KG1 (cell line): ENCODE measurements at places on chromosomes 1 and 21.

- DNase-seq, result no peak
Observed at GRCh38 chr1:103447471-103447870, 78.0 kb upstream of the RNPC3 start.

DNA sequence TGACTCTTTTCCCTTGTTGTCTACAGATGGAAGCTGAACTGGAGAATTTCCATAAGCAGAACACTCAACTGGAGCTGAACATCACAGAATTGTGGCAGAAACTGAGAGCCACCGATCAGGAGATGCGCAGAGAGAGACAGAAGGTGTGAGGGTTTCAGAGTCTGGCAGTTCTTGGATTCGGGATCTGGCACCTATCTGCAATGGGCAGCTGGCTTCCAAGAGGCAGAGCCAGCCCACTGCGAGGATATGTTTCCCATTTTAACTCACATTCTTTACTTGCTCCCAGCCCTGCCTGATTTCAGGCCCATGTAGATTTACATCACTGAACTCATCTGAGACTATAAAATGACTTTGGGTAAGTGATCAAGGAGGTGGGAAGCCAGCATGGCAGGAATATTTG is 37.3 kb upstream of the TMEM125 start:
- no peak for DNase-seq

GRCh38 chr1:212647004-212647403 is 38.4 kb downstream of the ATF3 start:
- no peak for DNase-seq

DNA sequence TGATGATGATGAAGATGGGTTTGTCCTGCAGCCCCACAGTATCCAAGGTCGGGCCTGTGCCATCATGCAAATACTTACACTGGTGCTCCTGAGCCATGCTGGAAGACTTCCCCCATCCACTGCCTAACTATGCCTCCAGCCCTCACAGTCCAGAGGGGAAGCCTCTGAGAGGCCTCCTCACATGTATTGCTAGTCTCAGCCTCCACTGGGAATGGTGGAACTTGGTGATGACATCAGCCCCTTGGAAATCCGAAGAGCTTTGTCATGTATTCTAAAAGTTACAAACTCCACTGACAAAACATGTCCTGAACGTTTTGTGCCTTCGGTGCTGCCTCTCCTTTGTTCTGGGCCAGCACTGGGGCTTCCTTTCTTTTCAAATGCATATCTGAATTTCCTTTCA is 61.1 kb upstream of the DMRTB1 start:
- DNase-seq, result no peak

- DNase-seq, result no peak
Observed at GRCh38 chr1:34928699-34929496, 552 bp downstream of the DLGAP3 start.

DNA sequence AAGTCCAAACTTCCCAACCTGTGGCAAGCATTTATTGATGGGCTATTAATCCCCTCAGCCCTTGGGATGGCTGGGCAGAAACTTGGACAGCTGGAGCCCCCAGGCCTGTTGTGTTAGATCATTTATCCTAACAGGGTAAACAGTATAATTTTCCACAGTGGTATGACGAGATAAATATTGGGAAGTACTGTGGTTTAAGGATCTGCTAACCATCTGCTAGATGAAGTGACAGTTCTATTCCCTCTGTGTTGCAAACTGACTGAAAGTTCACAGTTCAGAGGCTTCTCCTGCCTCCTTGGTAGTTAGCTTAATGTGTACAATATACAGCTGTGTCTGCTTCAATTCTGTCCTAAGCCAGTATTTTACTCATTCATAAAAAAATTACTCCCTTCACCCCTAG is 127.5 kb upstream of the CHODL start:
- DNase-seq, result no peak

DNA sequence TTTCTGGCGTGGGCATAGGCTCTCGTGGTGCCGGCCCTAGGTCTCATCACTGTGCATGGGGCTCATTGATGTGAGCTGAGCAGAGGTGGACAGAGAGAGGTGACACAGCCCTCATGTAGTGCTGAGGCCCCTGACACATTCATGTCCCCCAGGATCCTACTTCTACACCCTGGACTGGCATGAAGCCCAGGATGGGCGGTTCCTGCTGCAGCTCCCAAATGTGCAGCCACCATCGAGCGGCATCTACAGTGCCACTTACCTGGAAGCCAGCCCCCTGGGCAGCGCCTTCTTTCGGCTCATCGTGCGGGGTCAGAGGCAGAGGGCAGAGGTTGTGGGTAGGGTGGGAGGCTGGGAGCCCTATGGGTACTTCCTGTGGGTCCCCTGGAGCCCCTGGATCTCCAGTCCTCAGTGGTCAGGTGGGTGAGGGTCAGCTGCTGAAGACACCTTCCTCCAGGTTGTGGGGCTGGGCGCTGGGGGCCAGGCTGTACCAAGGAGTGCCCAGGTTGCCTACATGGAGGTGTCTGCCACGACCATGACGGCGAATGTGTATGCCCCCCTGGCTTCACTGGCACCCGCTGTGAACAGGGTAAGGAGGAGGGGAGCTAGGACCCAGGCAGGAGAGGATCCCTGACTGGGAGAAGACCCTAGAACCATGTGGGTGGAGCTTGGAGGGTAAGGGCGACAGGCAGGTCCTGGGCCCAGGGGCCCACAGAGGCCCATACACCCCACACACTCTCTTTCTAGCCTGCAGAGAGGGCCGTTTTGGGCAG is 6.1 kb downstream of the TIE1 start:
- no peak for DNase-seq

- no peak for DNase-seq
Observed at GRCh38 chr1:156658945-156659574, 17.1 kb downstream of the BCAN start.

- no peak for DNase-seq
Observed at GRCh38 chr1:116492358-116492811, 78.4 kb downstream of the CD58 start.

DNA sequence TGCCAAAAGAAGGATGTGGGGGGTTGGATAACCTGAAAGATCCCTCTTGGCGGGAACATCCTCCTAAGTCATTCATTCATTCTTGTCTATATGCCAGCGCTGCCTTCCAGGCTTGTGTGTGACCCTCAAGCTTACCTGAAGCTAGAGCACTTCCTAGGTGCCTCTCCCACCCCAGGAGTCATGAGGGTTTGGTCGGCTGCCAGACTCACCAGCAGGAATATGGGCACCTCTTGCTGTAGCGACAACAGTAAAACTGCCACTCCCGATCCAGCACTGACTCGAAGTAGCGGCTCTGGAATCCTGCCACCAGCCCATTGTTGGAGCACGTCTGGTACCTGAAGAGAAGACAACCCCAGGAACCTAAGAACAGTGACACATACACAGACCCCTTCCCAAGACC is 15.0 kb downstream of the DPT start:
- no peak for DNase-seq
